ENCODE measurements at places on chromosomes 1 and 21. TPM values are rescaled to one million over a fixed set of nuclear protein-coding genes. Genes with fewer than 3 reads are reported as not detected.

- H3K27ac ChIP-seq = no peak overlapping the region
- peaks cover 100% of the 10 kb centered on the region for H3K27me3 ChIP-seq
- no peaks in the 10 kb centered on the region for H3K36me3 ChIP-seq
- H3K4me3 ChIP-seq = no peak overlapping the region
- DNase-seq = no peak
Observed at GRCh38 chr1:197914510-197914909, 2.7 kb upstream of the LHX9 start.

DNA sequence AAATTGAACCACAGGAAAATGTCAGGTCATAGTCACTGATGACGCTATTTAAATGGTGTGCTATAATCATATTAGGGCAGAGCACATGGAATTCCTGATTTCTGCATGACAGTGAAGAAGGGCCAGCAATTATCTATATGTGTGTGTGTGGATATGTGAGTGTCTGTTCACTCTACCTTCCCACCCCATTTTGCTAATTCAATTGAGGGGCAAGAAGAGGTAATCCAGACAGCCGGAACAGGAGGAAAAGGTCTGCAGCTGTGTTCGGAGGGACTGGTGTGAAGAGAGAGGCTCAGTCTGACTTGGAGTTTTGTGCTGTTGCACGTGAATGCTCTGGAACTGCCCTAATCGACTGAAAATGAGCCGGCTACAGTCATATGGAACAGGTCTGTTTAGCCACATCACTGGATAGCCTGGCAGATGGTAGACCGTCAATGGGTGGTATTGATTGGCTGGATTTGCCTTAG lies 5.1 kb upstream of the ELAVL4 start:
- H3K36me3 ChIP-seq = no peaks in the 10 kb centered on the region
- no peak overlapping the region for H3K4me3 ChIP-seq
- H3K27ac ChIP-seq = no peak overlapping the region

DNA sequence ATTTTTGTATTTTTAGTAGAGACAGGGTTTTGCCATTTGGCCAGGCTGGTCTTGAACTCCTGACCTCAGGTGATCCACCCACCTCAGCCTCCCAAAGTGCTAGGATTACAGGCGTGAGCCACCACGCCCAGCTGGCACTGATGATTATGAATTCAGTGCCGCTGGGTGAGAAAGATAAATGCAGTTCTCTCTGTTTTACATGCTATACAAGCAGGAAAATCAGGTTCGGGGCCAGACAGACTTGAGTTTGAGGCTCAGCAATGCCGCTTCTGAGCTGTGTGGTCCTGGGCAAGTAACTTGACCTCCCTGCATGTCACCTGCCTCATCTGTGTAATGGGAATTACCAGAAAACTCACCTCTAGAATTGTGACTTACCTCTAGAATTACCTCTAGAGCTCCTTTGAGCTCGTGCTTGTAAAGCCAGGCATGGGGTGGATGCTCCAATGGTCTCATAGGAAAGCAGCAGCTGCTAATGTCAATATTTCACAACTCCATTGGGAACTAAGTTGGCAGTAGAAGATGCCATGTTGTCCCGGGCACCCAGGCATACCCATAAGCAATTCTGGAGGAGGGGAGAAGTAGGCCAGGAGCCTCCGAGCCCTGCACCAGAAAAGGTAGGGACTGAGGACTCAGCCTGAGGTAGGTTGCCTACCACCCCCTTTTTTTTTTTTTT lies 119.8 kb upstream of the SLC25A33 start:
- no peak overlapping the region for H3K4me3 ChIP-seq
- no peaks in the 10 kb centered on the region for H3K27me3 ChIP-seq
- no peaks in the 10 kb centered on the region for H3K36me3 ChIP-seq
- H3K27ac ChIP-seq = no peak overlapping the region
- no peak for DNase-seq
- H3K4me1 ChIP-seq = peaks cover 6% of the 10 kb centered on the region

GRCh38 chr1:193417403-193417802 lies 231.0 kb upstream of the B3GALT2 start:
- H3K27me3 ChIP-seq = no peaks in the 10 kb centered on the region
- H3K27ac ChIP-seq = peak overlapping the region; percentile 31
- no peaks in the 10 kb centered on the region for H3K36me3 ChIP-seq
- peaks cover 9% of the 10 kb centered on the region for H3K4me1 ChIP-seq
- no peak for DNase-seq

- no peaks in the 10 kb centered on the region for H3K36me3 ChIP-seq
- H3K4me3 ChIP-seq = no peak overlapping the region
- H3K27ac ChIP-seq = no peak overlapping the region
- no peaks in the 10 kb centered on the region for H3K27me3 ChIP-seq
- DNase-seq = no peak
- H3K4me1 ChIP-seq = no peaks in the 10 kb centered on the region
Observed at GRCh38 chr1:217564207-217564606, 66.7 kb downstream of the GPATCH2 start.

- no peak overlapping the region for H3K27ac ChIP-seq
- peaks cover 23% of the 10 kb centered on the region for H3K4me1 ChIP-seq
- H3K4me3 ChIP-seq = no peak overlapping the region
Observed at GRCh38 chr1:212256369-212256768, 28.8 kb upstream of the PPP2R5A start.

YBEY gene
- total RNA-seq = 20.9 TPM

DNA sequence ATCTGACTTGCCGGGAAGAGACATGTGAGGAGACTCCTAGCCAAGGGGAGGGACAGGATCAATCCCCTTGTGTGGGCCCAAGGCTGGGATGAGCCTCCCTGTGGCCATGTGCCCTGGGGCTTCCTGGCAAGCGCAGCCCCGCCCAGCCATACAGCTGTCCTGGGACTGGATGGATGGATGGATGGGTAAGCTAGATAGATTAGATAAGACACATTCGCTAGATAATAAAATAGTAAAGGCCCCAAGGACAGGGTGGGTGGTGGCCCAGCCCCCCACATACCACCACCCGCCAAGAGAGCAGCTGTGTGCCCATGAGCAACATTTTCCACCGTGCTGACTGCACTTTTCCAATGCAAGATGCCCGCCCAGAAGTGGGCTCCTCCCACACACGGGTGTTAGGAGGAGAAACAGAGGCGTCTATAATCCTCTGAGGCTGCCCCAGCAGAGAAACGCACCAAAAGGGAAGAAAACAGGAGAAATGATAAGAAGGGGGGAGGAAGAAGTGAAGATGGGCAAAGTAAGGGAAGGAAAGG lies 25.1 kb downstream of the ZBTB17 start:
- no peaks in the 10 kb centered on the region for H3K27me3 ChIP-seq
- H3K4me3 ChIP-seq = no peak overlapping the region
- H3K36me3 ChIP-seq = peaks cover 26% of the 10 kb centered on the region
- no peak for DNase-seq

DNA sequence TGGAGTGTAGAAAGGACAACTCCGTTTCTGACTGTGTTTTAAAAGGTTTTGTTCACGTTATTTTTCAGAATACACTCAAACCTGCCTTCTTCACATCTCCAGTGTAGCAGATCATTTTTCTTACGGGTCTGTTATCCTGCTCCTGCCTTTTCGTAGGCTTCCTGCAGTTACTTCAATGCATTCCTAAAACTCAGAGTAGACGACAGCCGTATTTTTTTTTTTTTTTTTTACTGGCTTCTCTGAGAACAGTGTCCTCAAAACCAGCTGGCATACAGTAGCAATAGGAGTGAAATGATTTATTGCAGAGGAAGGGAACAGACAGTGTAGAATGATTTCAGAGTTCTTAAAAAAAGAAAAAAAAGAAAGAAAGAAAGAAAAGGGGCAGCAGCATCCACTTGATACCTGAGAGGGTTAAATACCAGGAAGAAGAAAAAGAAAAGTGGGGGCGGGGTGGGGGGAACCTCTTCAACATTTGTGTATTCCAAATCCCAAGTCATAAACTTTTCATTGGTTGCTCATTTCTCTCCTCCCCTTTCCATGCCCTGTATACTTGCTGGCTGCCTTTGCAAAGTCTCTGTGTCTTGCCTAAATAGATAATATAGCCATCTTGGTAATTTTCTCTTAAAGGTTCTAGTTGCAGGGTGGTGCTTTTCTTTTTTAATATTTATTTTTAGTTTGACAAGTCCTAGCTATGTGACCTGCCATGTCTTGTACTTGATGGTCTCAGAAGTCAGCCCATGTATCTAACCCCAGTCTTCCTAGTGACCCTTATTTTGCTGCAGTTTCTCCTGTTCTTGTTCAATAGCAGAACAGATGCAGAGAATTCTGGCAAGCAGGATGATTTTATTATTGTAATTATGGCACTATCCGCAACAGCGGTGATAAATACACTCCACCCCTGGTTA lies 2.8 kb downstream of the TGFB2 start:
- H3K27ac ChIP-seq = peak overlapping the region; percentile 77
- peak overlapping the region; percentile 86 for H3K4me3 ChIP-seq
- no peaks in the 10 kb centered on the region for H3K36me3 ChIP-seq
- H3K4me1 ChIP-seq = peaks cover 57% of the 10 kb centered on the region
- no peaks in the 10 kb centered on the region for H3K27me3 ChIP-seq

DNA sequence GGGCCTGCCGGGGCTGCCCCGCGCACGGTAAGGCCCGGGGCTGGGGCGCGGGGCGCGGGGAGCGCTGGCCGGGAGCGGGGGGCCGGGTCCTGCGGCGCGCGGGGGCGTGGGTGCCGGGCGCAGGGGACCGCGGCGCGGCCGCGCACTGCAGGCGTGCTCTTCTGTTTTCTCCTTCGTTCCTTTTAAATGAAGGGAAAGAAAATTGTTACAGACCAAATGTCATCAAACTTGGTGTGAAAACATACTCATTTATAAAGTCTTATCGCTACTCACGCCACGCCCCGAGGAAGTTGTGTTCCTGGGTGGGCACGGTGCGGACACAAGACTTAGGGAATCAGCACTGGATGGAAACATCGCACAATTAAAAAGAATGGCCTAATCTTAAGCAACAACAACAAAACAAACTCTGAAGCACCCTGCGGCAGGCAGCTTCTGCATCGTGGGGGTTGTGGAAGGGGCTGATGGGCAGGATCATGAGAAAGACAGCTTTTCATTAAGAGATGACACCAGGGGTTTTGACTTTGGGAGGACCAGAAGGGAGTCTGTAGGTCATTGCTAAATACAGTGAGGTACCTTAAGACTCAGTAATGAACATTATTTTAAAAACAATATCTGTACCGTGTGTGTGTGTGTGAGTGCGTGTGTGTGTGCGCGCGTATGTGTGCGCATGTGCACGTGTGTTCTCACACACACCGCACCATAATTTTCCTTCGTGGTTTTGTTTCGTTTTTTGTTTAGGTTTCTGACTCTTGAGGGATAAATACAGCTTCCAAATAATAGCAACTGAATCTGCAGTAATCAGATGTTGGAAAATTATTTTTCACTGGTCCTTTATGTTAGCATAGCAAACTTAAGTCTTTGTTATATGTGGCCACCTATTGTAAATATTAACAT lies 548 bp downstream of the B3GALT5 start:
- peaks cover 38% of the 10 kb centered on the region for H3K27me3 ChIP-seq
- H3K4me1 ChIP-seq = peaks cover 4% of the 10 kb centered on the region
- no peaks in the 10 kb centered on the region for H3K36me3 ChIP-seq
- no peak for DNase-seq

SLC9C2 gene
- total RNA-seq = not detected

SLC2A5 gene
- total RNA-seq = 4.4 TPM

IL19 gene
- total RNA-seq = not detected

CCDC185 gene
- total RNA-seq = not detected

MYBPH gene
- total RNA-seq = not detected

CNTN2 gene
- total RNA-seq = 0.04 TPM

NHLH2 gene
- total RNA-seq = not detected

- no peak overlapping the region for H3K4me3 ChIP-seq
- DNase-seq = no peak
- no peaks in the 10 kb centered on the region for H3K36me3 ChIP-seq
- peaks cover 73% of the 10 kb centered on the region for H3K27me3 ChIP-seq
- no peaks in the 10 kb centered on the region for H3K4me1 ChIP-seq
Observed at GRCh38 chr1:36715797-36716196, 233.1 kb upstream of the CSF3R start.

DNA sequence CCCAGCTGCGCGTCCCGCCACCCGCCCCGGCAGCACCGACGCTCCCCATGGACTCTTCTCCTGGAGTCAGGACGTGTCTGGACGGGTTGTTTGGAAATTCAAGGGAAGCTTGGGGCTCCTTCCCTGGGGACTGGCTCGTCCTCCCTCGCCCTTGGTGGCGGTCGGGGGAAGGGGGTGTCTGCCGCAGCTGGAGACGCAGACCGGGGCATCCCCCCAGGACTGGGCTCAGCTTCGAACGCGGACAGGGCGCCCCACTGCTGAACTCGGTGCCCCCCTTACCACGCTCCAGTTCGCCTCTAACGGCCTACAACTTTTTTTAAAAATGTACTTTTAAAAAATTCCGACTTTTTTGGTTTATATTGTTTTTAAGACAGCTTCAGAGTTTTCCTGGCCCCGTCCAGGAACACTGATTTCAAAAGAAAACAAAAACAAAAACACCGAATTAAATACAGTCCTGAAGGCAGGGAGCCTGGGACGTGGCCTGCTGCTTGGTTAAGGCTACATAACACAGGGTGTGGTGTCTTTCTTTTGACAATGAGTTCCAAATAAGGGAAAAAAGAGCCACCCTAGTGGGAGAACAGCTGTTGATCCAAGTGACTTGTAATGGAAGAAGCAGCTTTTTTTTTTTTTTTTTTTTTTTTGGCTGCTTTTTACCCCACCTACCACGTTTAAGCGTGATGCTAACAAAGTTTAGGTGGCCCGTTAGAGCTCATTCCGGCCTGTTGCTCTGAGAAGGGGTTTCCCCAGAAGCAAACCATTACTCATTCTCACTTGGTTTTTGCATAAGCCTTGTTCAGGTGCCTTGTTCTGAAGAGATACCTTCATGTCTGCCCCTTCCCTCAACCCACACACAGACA lies 862 bp upstream of the DIPK1A start:
- no peaks in the 10 kb centered on the region for H3K36me3 ChIP-seq
- H3K27ac ChIP-seq = peak overlapping the region; percentile 98
- H3K27me3 ChIP-seq = no peaks in the 10 kb centered on the region
- H3K4me3 ChIP-seq = peak overlapping the region; percentile 92
- peaks cover 10% of the 10 kb centered on the region for H3K4me1 ChIP-seq
- peak; percentile 36 for DNase-seq

RC3H1 gene
- 24.8 TPM for total RNA-seq

TENT5C gene
- 15.7 TPM for total RNA-seq

- H3K27ac ChIP-seq = no peak overlapping the region
- H3K27me3 ChIP-seq = no peaks in the 10 kb centered on the region
- no peak for DNase-seq
- no peaks in the 10 kb centered on the region for H3K4me1 ChIP-seq
- no peak overlapping the region for H3K4me3 ChIP-seq
Observed at GRCh38 chr1:75472971-75473603, 137.8 kb downstream of the SLC44A5 start.
